ENCODE measurements at places on chromosomes 7 and 10.

DNA sequence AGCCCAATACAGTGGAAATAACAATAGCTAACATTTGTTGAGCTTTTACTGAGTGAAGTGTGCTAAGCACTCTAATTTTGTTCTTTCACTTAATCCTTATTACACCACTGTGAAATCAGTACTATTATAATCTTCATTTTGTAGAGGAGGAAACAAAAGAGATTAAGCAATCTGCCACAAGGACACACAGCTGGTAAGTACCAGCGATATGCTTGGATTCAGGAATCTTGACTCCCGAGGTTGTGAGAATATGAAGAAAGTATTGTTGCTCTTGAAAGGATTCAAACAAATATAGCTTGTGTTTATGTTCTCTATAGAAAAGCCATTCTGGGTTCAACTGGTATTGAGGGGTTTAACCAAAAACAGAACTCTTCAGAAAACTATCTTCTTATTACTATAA lies 93.7 kb upstream of the HECTD2 start:
- DNase-seq = no peak

GRCh38 chr10:42475168-42476098 lies 162.9 kb downstream of the ZNF33B start:
- no peak for DNase-seq

- no peak for DNase-seq
These were observed 198.1 kb downstream of the CXCL12 start for GRCh38 chr10:44186821-44187220.

DNA sequence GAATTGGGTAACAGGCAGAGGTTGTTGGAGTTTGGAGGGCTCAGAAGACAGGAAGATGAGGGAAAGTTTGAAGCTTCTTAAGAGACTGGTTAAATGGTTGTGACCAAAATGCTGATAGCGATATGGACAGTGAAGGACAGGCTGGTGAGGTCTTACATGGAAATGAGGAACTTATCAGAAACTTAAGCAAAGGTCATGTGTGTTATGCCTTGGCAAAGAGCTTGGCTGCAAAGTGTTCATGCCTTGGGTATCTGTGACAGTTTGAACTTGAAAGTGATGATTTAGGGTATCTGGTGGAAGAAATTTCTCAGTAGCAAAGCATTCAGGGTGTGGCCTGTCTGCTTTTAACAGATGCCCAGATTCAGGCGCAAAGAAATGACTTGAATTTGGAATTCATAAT lies 64.5 kb upstream of the EEPD1 start:
- no peak for DNase-seq

- DNase-seq = no peak
These were observed 118.9 kb downstream of the CDK14 start for GRCh38 chr7:90715067-90715466.

DNA sequence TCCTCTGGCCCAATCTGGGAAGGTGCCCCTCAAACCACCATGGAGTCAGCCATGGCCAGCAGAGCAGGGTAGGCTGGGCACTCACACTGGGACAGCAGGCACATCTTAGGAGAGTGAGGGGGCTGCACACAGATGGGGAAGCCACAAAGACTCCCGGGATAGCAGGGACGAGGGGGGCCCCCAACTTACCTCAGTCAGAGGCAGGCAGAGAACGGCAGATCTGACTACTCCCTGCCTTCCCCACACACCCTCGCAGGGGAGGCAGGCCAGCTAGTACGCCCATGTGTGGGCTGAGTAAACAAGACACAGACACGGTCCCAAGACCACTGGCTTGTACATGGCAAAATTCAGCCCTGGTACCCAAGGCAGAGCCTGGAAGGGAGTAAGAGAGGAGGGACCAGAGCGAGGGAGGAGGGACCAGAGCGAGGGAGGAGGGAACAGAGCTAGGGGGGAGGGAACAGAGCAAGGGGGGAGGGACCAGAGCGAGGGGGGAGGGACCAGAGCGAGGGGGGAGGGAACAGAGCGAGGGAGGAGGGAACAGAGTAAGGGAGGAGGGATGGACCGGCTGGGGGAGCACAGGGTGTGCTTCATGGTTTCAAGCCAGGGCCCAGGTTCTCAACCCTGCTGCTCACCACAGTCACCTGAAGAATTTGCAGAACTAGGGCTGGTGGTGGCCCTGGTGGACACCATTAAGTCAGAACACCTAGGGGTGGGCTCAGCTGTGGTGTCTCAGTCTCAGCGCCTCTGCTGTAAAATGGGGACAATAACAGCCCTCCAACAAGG lies 73.8 kb downstream of the RGS10 start:
- no peak for DNase-seq

DNA sequence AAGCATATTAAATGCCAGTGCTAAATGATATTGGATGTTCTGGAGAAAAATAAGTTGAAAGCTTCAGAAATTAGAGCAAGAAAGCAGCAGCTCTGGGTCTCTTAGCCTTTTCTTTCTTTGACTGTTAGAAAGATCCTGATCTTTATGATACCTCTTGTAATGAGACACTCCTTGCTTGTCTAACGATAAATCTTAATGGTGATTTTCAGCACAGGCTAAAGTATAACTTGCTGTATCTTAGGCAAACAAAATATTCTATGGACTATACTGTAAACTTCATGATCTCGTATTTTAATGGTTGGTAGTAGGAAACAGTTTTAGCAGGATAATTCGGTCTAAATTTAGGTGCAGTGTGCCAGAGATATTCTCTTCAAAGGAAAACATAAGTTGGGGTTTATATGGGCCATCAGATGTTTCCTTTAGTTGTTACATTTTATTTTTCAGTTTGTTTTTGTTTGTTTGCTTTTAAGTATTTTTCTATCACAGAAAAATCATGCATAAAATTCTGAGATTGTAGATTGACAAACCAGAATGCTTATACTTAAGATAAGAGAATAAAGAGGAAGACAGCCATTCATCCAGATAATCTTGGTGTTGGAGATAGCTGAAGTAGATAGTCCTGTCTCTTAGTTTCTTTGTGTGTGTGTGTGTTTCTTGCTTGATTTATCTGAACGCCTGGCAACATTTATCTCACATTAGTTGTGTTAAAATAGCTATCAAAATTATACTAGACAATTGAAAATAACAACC lies 4.7 kb downstream of the CASD1 start:
- DNase-seq = no peak

DNA sequence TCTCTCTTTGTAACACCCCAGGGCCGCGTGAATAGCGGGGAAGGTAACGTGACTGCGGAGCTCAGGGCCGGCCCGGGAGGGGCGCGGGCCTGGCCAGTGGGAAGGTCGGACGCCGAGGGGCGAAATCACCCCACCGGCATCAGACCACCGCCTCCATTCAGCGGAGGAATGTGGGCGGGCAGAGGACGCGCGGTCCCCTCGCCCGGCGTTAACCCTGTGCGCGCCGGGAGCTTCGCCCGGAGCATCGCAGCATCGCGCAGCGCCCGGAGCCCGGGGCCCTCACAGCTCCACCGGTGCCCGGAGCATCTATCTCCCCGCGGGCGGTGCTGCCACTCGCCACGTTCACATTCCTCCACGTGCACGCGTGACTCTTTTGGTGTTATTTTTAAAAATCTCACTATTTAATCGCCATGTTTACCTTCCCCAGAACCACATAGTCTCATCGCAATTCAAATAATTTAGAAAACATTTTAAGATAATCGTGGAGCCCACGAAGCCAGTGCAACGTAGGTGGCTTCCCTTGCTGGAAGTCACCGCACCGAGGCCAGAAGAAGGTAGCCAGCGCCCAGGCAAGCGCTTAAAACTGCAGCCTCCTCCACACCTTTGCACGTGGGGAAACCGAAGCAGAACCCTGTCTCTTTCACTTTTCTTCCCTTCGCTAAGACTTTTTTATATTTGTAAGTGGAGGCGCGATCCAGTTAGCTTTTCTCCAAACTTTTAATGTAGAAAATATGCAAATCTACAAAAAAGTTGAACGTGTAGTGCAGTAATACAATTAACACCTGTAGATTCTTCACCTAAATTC lies 21.8 kb downstream of the FGFBP3 start:
- no peak for DNase-seq

DNA sequence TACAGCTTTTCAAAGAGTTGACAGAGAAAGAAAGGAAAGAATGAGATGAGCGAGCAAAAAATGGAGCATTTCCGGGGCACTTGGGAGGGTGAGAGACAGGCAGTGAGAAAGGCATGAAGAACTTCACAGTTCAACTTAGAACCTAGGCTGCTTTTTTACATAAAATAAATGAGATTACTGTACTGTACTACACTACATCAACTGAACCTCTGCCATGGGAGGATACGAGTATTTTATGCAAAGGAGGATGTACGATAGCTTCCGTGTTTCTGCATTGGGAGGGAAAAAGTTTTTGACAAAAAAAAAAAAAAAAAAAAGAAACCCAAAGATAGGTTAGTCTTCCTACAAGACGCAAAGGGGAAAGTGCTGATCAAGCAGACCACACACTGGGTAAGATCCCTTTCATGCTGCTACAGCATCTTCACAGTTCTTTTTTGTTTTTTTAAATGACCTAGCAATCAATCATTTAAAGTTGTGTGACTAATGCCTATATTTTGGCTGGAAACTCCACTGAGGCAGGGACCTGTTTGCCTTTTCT lies 88.0 kb downstream of the RAPGEF5 start:
- no peak for DNase-seq
